ENCODE measurements at places on chromosomes 11 and 22. TPM values are rescaled to one million over a fixed set of nuclear protein-coding genes. Genes with fewer than 3 reads are reported as not detected.

OR9I1 gene
- total RNA-seq: not detected

MYO7A gene
- total RNA-seq: not detected

INPP5J gene
- 1.9 TPM for total RNA-seq

TSSK2 gene
- not detected for total RNA-seq

MAJIN gene
- total RNA-seq: not detected

SHANK3 gene
- 0.50 TPM for total RNA-seq

CDC45 gene
- 47.9 TPM for total RNA-seq

SCGB1A1 gene
- total RNA-seq: not detected

MUC5AC gene
- total RNA-seq: not detected

RBM14 gene
- total RNA-seq: 49.4 TPM

CHADL gene
- 0.45 TPM for total RNA-seq

CNTN5 gene
- not detected for total RNA-seq

ZNF202 gene
- 4.7 TPM for total RNA-seq

OSBPL5 gene
- total RNA-seq: 32.9 TPM

UPK3A gene
- not detected for total RNA-seq

NAALAD2 gene
- total RNA-seq: 2.2 TPM

PRG3 gene
- total RNA-seq: not detected

TUG1 gene
- 23.7 TPM for total RNA-seq

DUSP8 gene
- total RNA-seq: 0.74 TPM

CHRM1 gene
- total RNA-seq: not detected

MMP27 gene
- not detected for total RNA-seq

TMEM126A gene
- total RNA-seq: 40.2 TPM

NCR3LG1 gene
- total RNA-seq: 4.2 TPM

RFPL1 gene
- not detected for total RNA-seq

STK33 gene
- total RNA-seq: 5.9 TPM

SCN3B gene
- not detected for total RNA-seq

FAM227A gene
- total RNA-seq: 1.8 TPM

CST6 gene
- 0.84 TPM for total RNA-seq

GRIK4 gene
- total RNA-seq: not detected

CYB5R2 gene
- 34.5 TPM for total RNA-seq

NCAPH2 gene
- 71.5 TPM for total RNA-seq

IMMP1L gene
- 11.1 TPM for total RNA-seq

IL10RA gene
- total RNA-seq: not detected

NXPE4 gene
- total RNA-seq: not detected

P4HA3 gene
- 3.7 TPM for total RNA-seq

TEAD1 gene
- total RNA-seq: 52.3 TPM

C22orf23 gene
- 0.45 TPM for total RNA-seq

HEPN1 gene
- not detected for total RNA-seq

RGL4 gene
- total RNA-seq: not detected

SYT7 gene
- total RNA-seq: 0.67 TPM

PPARA gene
- 8.4 TPM for total RNA-seq

DNHD1 gene
- total RNA-seq: 2.1 TPM

MS4A12 gene
- total RNA-seq: not detected

TPBGL gene
- total RNA-seq: not detected

TENM4 gene
- total RNA-seq: 5.5 TPM

SIPA1 gene
- 40.2 TPM for total RNA-seq

CNTF gene
- total RNA-seq: 0.34 TPM
